ENCODE measurements at places on chromosomes 4 and X.

- DNase-seq, result no peak
These were observed 273.0 kb downstream of the SLC7A11 start for GRCh38 chr4:137968956-137969678.

- no peak for DNase-seq
These were observed 131.7 kb downstream of the CLCN4 start for GRCh38 chrX:10288373-10288975.

- no peak for DNase-seq
These were observed 54.5 kb downstream of the ASB9 start for GRCh38 chrX:15215366-15215765.

- DNase-seq, result no peak
These were observed 46.0 kb downstream of the USP38 start for GRCh38 chr4:143230683-143231082.

GRCh38 chrX:134435894-134436293 lies 24.1 kb upstream of the HPRT1 start:
- no peak for DNase-seq

DNA sequence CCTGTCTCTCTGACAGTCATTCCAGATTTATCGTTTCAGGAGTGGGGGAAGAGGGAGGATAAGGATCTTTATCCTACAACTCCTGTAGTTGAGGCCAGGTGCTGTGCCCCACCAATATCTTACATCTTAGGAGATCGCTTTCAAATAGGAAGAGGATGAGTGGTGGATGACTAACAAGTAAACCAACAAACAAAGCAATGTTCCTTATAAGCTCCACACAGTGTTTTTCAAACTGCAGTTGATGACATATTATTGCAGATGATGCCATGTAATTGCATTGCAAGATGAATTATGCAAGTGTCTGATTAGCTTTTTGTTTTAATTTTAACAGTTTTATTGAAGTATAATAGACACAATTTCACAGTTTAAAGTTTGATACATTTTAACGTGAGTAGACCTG lies 35.8 kb upstream of the TMEM164 start:
- no peak for DNase-seq

DNA sequence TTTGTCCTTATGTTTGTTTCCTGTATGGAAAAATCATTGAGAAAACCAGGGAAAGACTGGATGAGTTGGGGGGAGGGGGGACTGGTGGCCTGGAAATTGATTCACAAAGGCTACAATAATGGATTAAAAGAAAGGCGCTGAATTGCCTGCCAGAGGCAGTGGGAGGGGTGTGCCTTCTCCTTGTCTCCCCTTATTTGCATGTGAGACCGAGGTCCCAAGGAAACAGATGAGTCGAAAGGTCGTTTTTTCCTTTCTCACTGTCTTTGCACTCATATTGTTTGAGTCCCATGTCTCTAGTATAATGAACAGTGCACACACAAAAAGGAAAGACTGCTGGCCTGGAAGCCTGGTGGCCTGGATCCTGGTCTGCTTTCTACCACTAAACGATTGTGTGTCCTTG lies 86.6 kb upstream of the ZDHHC15 start:
- DNase-seq, result no peak

DNA sequence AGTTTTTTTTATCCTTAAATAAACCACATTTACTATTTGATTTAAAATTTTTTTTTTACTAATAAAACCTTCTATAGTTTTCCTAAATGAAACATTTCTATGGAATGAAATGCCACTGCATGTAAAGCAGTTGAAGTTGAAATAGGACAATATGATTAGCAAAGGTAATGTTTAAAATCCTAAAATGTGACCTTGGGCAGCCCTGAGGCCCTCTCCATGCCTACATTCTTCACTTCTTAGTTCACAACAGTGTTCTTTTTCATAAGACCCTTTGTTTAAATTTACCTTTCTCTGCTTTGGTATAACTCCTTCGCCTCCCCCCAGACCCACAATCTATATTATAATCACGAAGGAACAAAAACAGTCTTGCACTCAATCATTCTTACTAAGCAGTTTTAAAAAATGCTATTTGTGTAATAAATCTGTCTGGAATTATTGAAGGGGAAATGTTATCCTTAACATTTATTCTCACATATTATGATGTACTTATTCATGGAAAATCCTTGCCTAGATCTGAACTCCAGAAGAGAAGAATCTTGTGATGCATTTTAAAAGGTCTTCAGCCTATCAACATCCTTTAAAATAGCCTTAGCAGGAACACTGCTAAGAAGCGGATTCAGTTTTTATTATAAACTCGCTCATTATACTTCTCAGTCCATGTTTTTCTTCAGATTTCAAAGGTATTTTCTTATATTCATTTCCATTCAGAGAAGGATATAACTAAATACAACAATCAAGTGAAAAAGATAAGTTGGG lies 124.6 kb upstream of the NAP1L5 start:
- DNase-seq, result no peak

DNA sequence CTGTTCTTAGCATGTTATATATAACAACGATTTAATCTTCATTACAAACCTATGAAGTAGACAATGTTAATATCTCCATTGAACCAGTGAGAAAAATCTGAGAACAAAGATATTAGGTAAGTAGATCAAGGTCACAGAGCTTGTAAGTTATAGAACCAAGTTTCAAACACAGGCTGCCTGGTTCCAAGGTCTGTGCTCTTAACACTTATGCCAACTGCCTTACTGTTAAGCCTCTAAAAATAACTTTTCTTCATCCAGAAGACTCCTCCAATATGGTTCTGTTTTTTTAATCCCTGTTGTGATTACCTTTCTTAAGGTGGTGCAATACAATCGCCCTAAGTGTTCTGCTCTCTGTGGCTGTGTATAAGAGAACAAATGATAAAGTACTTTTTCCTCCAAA lies 282.0 kb upstream of the GRID2 start:
- DNase-seq, result no peak

DNA sequence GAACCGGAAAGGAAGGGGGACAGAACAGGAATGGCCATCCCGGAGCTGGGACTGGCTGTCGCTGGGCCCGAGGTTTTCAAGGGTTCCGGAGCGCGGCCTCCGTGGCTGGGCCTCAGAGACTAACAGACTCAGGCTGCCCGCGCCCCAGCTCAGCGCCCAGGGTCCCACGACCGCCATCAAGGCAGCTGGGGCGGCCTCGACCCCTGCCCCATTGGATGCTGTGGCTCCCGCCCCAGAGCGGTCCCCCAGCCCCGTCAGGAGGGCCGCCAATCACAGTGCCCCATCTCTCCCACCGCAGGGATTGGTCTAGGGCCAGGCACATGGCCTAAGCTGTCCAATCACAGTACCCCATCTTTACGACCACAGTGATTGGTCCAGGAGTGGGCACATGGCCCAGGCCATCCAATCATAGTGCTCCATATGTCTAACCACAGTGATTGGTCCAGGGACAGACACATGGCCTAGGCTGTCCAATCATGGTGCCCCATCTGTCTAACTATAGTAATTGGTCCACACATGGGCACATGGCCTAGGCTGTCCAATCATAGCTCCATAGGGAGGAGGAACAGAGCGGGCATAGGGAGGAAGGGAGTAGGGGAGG lies 105.3 kb upstream of the NKX1-1 start:
- no peak for DNase-seq

DNA sequence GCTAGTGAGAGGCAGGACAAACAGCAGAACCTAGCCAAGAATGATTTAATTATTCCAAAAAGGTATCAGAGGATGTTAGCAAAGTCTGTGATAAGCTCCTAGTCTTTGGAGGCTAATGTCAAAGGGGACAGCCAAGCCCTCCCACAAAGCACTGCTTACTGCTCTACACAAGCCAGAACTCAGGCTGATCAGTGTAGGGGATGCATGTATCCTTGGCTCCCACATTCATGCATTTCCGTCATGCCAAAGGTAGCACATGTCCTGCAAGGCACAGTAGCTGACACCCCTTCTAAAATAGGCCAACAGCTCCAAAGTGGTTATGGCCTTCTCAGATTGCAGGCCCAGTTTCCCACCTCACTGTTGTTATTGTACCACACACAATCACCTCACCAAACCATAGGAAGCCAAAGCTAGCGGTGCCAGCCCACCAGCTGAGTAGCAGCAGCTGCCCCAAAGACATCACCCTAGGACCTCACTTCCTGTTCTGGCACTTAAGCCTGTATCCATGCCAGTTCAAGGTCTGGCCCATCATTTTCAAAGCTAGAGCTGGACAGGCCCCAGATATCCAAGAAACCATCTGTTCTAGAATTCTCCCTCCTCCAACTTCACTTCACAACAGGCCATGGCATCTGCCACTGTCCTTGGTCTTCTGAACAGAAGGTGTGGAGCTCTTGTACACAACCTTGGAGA lies 40.9 kb downstream of the TSPAN5 start:
- DNase-seq, result no peak

DNA sequence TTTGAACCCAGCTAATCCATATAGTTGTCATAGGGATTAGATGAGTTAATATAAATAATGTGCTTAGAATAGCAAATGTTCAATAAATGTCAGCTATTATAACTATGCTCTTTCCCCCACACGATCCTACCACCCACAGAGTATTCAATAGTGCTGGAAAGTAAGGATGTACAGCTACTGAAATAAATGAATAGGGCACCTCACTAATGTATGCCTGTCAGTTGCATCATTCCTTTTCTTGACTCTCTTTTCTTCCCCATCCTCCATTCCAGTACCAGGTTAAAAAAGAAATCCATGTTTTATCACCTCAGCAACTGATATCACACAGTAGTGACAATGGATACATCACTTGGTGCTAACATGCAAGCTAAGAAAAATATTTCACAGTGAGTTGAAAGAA lies 42.8 kb upstream of the GPM6B start:
- DNase-seq, result no peak

GRCh38 chr4:2785613-2786012 lies 7.3 kb upstream of the SH3BP2 start:
- no peak for DNase-seq

GRCh38 chr4:22787753-22788375 lies 95.1 kb downstream of the GBA3 start:
- DNase-seq, result no peak

DNA sequence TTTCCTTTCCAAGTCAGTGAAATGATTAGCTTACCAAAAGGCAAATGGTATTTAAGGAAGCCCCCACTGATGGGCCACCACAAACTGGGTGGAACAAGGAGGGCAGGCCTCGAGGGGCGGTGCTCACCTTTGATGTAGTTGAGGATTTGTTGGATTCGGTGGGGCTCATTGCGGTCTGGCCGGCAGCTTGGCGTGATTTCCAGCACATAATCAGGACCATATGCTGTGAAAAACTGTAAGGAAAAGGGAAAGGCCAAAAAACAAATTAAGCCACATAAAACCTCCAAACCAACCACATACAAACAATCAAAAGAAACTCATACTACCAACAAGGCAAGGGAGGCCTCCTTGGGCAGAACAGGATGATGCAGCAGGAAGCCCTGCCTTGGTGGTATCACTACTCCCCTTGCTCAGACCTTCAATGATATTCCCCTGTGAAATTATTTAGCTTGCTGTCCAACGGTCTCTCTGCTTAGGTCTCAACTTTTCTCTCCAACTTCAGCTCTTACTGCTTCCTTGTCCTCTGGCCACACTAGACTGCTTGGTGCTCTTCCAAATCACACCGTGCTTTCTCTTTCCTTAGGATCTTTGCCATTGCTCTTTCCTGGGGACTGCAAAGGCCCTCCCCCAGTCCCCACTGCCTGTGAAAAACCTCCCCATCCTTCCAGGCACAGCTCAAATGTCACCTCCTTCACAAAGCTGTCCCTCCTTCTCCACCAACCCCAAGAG lies 46.1 kb upstream of the CITED1 start:
- no peak for DNase-seq

DNA sequence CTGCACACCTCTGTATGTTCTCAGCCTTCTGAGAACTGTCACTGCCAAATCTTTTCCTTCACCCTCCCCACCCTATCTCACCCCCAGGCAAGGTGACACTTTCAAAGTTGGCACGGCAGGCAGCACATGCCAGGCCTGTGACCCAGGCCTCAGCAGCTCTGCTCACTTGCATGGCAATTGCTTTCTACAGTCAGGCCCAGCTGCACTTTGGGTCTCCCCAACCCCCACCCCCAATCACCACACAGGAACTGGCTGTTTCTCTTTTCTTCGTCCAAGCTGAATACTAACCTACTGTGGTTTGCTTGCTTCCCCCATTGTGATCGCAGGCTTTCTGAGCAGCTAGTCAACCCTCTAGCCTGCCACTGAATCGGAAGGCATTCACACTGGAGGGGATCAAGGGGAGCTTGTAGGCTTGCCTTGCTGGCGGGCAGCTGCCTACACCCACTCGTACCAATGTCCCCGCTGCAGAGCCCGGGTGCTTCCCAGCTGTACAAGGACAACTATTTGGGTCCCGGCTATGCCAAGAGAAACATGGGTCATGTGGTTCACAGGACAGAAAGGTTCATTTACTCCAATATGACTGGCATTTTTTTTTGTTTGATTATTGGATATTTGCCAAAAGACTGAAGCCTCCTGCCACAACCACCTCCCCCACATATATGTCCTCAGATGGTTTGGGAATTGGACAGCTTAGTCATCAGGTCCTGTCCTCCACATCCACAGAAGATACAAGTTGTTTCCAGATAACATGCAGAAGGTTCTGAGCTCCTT lies 28.1 kb downstream of the SLC25A43 start:
- no peak for DNase-seq

GRCh38 chr4:110643096-110643495 lies 20.2 kb upstream of the PITX2 start:
- no peak for DNase-seq

DNA sequence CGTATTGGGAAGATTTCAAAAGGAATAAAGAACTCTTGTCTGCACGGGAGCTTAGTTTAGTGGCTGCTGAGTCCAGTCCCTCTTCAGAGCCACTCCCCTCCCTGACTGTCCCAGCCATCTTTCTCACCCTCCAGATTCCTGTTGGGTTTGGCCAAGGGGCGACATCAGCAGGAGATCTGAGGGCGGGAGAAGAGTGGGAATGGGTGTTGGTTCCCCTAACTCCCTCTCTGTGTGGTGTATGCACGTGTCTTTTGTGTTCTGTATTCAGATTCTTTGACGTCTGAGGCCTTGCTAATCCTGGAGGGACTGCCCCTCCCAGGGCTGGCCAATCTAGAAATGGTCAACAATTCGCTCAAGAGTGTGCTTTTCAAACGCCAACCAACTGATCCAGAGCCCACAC lies 37.4 kb downstream of the CYTL1 start:
- DNase-seq, result no peak

DNA sequence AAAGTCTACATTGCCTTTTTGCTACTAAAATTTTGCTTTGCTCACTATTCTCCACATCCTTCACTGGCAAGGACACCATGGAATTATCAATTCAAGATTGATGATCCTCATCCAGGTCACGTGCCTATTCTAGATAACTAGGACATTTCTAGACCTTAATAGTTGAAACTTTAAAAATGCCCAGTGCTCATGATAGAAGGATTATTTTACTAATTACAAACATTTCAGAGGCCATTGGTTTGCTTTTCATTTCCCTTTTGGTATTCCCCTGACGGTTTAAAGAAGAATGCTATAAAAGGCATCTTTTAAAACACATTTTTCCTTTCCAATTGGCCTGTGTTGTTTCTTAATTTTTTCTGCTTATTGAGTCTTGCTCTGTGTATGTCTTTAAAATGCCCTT lies 249.4 kb downstream of the NDST4 start:
- DNase-seq, result no peak

GRCh38 chr4:56289934-56290333 lies 97.4 kb downstream of the AASDH start:
- DNase-seq, result no peak

GRCh38 chr4:143363332-143363731 lies 26.7 kb downstream of the GAB1 start:
- DNase-seq, result no peak
